HS-27A (cell line): ENCODE measurements at places on chromosomes 3 and 15.

DNA sequence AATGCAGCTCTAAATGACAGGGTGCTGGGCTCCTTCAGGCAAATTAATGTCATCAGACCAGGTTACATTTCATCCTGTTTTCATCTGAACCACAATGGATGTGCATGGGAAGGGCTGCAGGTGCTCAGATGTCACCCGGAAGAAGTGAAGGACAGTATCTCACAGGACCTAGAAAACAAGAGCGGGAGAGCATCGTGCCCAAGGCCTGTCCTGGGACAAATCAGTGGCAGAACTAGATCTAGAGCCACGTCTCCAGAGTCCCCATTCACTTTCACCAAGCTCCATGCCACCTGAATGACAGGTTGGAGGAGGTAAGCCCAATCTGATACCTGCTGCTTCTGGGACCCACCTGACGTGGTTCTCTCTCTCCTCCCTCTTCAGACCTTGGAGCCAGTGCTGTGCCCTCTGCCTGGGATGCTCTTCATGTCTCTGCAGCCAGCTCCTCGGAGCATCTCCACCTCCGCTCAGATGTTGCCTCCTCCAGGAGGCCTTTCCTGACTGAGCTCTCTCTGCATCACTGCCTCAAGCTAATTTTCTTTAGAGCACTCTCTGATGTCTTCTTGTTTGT, 77.3 kb downstream of the CPN2 start:
- no peak for DNase-seq

DNA sequence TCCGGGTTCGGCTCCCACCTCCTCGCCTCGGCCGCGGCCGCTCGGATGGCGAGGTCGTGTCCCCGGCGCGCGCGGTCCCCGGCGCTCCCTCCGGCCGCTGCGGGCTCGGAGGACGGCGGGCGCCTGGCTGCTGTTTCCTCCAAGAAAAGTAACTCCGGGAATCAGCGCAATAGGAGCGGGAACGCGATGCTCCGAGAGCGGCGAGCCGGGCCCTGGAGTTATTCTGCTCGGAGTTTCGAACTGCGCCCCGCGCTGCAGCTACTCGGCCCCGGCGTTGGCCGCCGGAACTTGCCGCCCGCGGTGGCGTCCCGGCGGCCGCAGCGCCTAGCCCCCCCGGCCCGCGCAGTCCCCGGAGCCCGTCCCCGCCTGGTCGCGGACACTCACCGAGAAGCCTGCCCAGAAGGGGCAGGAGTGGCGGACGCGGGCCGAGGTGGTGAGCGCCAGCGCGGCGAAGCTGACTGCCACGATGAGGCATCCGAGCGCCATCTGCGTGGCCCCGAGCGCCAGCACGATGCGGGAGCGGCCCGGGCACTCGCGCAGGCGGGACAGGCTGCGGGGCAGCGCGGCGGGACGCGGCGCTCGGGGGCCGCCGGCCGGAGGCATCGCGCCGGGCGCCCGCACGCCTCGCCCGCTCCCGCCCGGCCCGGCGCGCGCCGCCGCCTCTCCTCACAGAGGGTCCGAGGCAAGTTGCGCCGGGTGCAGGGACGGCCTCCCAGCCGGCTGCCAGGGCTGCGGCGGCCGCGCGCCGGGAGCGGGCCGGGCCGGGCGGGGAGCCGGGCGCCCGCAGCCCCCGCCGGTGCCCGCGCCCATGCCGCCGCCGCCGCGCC, 251.9 kb downstream of the TJP1 start:
- no peak for DNase-seq

DNA sequence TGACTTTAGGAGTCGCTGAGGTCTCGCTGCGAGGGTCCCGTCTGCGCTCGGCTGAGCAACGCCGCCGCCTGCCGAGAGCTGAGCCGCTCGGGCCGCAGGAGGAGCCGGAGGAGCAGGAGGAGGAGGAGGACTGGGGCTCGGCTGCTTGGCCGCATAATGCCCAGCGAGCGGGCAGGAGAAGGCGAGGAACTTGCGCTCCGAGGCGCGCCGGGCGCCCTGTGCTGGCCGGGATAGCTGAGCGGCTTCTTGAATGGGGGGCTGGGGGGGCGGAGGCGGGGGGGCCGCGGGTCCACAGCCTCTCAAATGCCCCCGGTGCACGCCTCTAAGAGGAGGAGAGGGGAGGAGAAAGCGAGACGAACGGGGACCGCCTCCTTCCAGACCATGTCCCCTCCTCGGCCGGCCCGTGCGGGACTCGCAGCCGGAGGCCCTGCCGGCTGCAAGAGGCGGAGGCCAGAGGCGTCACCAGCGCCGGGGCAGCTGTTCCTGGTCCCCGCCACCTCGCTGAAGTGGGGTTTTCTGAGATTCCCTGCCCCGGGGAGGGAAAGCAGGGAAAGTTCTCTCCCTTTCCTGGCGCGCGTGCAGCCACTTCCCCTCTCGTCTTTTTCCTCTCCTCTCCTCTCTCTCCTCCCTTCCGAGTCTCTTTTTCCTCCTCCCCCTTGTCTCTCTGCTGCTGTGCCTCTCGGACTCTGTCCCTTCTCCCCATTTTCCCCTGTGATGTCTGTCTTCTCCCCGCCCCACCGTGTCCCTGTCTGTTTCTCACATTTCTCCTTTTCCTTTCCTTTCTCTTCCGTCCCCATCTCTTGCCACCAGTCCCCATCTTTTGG, at the start of gene ADAMTS9:
ADAMTS9 (minus strand) TSS at position 220 of the 824 bp plus-strand sequence. CDS start 343 bp downstream, outside the sequence.
- DNase-seq: no peak

DNA sequence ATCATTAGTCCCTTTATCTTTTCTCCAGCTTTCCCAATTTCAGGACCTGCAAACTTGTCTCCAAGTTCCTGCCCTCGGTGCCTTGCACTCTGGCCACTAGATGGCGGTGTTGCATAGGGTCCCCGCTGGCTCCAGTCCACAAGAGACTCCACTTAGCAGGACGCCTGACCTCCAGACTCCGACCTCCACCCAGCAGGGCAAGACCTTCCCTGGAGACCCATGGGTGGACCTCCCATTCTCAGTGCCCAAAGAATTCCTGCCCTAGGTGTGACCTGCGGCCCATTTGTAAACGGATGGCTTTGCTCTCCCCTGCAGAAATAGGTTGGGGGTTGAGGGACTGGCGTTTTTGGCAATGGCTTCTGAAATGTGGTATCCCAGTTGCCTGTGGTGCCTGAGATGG, 82.6 kb downstream of the LSM3 start:
- DNase-seq: peak; percentile 59

GRCh38 chr15:98077186-98077585, 116.7 kb downstream of the ARRDC4 start:
- no peak for DNase-seq

GRCh38 chr3:46673151-46674030, 20.1 kb downstream of the ALS2CL start:
- no peak for DNase-seq

DNA sequence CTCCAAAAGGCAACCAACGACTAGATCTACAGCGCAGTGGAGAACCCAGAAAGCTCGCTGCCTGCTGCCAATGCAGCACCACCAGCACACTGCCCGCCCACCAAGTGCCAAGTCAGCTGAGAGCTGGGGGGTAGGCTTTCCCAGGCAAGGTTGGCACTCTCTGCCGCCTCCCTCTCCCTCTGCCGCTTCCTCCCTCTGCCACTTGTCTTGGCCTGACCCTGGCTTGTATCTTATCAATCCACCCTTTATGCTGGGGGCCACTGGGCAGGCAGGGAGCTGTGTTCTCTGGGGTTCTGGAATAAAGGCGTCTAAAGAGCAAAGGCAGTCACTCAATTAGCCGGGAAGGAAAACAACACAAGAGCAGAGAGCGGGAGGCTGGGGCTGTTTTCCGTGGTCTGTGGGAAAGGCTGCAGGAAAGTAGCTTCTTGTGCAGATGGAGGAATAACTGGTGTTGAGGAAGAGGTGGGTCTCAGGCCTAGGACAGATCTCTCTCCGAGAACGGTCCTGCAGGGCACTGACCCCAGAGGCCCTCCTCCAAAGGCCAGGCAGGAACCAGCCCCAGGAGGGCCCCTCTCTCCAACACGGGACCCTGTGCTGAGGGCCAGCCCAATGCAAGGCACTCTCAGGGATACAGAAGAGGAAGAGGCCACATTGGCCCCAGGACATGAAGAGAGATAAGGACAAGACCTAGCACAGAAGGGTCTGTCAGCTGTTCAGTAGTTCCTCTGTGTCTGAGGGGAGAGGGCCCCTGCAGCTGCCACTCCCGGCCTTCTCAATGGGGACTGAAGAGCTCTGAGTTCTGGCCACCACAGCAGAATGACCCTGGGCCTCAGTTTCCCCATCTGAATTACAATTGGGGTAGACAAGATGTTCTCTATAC, 30.8 kb downstream of the ACSBG1 start:
- no peak for DNase-seq

GRCh38 chr3:21421096-21421495, 329.9 kb downstream of the ZNF385D start:
- no peak for DNase-seq

GRCh38 chr3:154971771-154972326, 108.3 kb upstream of the MME start:
- no peak for DNase-seq
